ENCODE measurements at places on chromosomes 12 and 14.

DNA sequence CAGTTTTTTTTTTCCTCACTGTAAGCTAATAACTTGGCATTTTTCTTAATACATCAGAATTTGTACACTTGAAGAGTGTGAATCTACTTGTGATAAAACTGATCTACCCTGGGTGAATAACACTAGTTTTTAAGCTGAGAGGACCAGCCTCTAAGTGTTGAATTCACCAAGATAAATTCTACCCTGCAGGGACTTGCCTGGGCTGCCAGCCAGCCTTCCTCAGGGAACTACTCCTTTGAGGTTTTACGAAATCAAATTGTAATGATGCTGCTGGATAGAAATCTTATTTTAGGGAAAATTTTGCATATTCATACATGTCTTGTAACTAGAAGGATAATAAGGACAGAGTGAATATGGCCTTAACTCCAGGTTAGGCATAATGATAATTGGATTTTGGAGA, 1.9 kb downstream of the MED21 start:
- no peak for DNase-seq

DNA sequence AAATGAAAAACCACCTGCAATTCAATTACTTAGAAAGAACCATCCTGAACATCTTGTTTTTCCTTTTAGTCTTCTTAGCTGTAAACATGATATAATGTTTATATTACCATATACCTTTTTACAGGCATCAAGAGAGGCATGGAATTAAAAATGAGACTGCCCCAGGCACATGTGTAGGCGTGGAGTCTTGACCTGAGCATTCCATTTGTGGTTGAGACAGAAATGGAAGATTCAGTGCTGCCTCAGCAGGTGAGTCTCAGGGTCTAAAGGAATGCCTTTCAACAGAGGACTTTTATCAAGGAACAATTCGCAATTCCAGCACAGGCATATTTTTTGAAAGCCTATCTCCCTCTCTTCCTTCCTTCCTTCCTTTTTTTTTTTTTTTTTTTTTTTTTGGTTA, 8.0 kb upstream of the NANOGNB start:
- DNase-seq: no peak

- peak; percentile 26 for DNase-seq
Measured at GRCh38 chr14:82387699-82388098, 854.0 kb upstream of the SEL1L start.

- no peak for DNase-seq
Measured at GRCh38 chr12:62692884-62693283, 226.3 kb downstream of the MON2 start.

DNA sequence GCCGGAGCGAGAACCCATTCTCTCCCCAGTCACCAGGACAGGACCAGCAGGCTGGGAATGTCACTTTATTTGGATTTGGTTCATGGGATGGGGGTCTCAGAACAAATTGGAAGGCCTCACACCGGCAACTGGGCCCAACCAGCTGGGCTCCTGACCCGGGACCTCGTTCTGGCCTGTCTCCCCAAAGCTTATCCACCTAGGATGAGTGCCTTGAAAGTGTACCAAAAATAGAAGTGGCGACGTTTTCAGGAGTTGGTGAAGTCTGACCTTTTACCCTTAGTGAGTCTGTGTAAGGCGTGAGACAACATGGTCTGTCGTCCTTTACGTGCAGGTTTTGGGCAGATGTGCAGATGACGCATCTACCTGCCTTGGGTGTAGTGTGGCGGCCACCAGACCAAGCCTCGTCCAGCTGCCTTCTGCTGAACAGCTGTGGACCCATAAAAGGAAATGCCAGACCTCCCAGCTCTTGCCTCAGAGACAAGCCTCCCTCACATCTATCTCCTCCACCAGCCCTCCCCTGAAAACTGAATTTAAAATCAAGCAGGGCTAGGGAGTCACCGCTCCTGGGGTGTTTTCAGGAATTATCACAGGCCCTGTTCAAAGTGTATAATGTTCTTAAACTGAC, 36.6 kb upstream of the CLMN start:
- DNase-seq: no peak

DNA sequence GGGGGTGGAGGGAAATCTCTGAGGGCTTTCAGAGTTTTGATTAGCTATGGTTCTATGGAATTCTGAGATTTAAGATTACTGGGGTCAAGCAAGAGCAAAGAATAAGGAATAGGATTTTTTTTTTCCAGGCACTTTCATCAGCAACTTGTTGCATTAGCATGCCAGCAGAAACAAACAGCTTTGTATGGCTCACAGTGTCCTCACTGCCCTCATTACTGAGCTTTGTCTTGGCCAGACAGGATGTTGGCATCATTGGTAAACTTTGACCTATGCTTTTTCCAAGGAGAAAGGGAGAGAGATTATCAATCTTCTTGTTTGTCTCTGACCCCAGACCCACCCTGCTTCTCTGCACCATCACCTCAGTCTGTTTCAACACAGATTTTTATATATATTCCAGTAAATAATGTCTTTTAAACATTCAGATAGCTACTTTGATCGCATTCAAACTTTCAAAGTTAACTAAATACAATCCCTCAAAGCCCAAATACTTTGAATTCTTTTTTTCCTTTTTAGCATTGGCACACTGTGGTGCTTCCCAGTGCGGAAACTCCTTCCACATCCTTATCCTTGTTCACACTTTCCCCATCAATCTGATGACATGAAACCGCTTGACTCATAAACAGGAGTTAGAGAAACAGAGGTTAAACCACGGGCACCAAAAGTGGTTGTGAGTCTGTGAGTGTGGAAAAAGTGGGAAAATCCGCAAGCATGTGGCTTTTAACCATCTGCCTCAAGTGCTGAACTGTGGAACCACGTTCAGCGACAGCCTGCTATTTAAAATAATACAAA, 282.2 kb upstream of the FAR2 start:
- DNase-seq: no peak

- no peak for DNase-seq
Measured at GRCh38 chr12:49944046-49944445, 6.5 kb upstream of the AQP2 start.

- DNase-seq: peak; percentile 37
Measured at GRCh38 chr12:6928022-6928702, 403 bp downstream of the ATN1 start.

- peak; percentile 55 for DNase-seq
Measured at GRCh38 chr12:113766131-113766878, 199.8 kb downstream of the RBM19 start.

DNA sequence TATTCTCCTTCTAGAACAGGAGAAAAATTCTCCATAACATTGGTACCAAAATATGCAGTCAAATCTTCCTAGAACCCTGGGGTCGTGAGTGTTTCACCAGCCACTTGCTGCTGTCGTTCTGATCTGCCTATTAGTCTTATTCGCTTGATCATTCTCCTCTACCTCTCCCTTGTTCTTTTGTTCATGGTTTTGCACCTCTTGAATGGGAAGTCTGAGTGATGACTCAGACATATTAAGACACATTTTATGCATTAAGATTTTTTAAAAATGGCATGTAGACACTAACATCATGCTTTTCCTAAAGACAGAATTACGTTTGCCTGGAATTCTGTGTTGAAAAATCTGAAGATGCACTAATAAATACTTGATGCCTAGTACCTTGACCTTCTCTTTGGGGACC, 159.2 kb upstream of the LRIG3 start:
- DNase-seq: no peak

- no peak for DNase-seq
Measured at GRCh38 chr12:70890895-70891832, 29.4 kb downstream of the PTPRR start.

GRCh38 chr12:27464220-27464554, 17.7 kb downstream of the SMCO2 start:
- DNase-seq: no peak

Measured in brain (organoid and tissue), 16 donors.